ENCODE measurements at places on chromosomes 3 and 15. TPM values are rescaled to one million over a fixed set of nuclear protein-coding genes. Genes with fewer than 3 reads are reported as not detected.

The TMC3 gene
- total RNA-seq: not detected

The MUC20 gene
- 0.51 TPM for total RNA-seq

The IL17RC gene
- 16.6 TPM for total RNA-seq

The ZFAND6 gene
- total RNA-seq: 108 TPM

The NR2F2 gene
- total RNA-seq: 26.6 TPM

The ZNF502 gene
- 1.4 TPM for total RNA-seq
